A549 treated with Mapracorat at 1 μM for 4 hours (cell line): ENCODE measurements at places on chromosomes 5 and 9. TPM values are rescaled to one million over a fixed set of nuclear protein-coding genes. Genes with fewer than 3 reads are reported as not detected.

The TNC gene
- total RNA-seq = 0.43 to 1.2 TPM (median 0.69 TPM) in 5 replicates

The PTGDS gene
- 0.44 to 0.61 TPM (median 0.47 TPM) in 4 of 5 replicates, not detected in the other for total RNA-seq

The CARTPT gene
- total RNA-seq = not detected in 5 replicates

The NTNG2 gene
- 0.98 to 3.1 TPM (median 2.1 TPM) in 5 replicates for total RNA-seq

The SH3GLB2 gene
- 34.1 to 52.7 TPM (median 51.3 TPM) in 5 replicates for total RNA-seq

The KCNV2 gene
- total RNA-seq = not detected in 5 replicates

The GRIA1 gene
- total RNA-seq = not detected in 5 replicates

The HAPLN1 gene
- not detected in 5 replicates for total RNA-seq

The PRR16 gene
- total RNA-seq = not detected in 5 replicates

The PLAC8L1 gene
- total RNA-seq = not detected in 5 replicates

The SOHLH1 gene
- total RNA-seq = not detected in 5 replicates

The SPATA31E1 gene
- not detected in 5 replicates for total RNA-seq

The NSG2 gene
- total RNA-seq = not detected in 5 replicates

The ATG12 gene
- total RNA-seq = 47.1 to 56.0 TPM (median 49.6 TPM) in 5 replicates

The CTXN3 gene
- total RNA-seq = not detected in 5 replicates

The TUSC1 gene
- total RNA-seq = 3.6 to 7.4 TPM (median 6.7 TPM) in 5 replicates

The ACO1 gene
- total RNA-seq = 26.0 to 28.3 TPM (median 26.9 TPM) in 5 replicates

The ZNF462 gene
- 3.5 to 4.4 TPM (median 4.2 TPM) in 5 replicates for total RNA-seq

The OTULIN gene
- total RNA-seq = 16.4 to 22.7 TPM (median 21.9 TPM) in 5 replicates

The SELENOP gene
- total RNA-seq = 0.15 to 0.28 TPM (median 0.25 TPM) in 3 of 5 replicates, not detected in the others

The SKIC3 gene
- 18.4 to 24.7 TPM (median 22.7 TPM) in 5 replicates for total RNA-seq

The LRRC26 gene
- total RNA-seq = 0.59 to 2.0 TPM (median 1.8 TPM) in 5 replicates

The TXNDC8 gene
- total RNA-seq = not detected in 5 replicates

The SPINK9 gene
- not detected in 5 replicates for total RNA-seq

The BTNL3 gene
- total RNA-seq = not detected in 5 replicates

The SH3PXD2B gene
- total RNA-seq = 16.3 to 19.6 TPM (median 18.4 TPM) in 5 replicates

The SPINK4 gene
- not detected in 5 replicates for total RNA-seq

The MSX2 gene
- 3.2 to 4.6 TPM (median 4.2 TPM) in 5 replicates for total RNA-seq

The CDC25C gene
- 8.2 to 11.9 TPM (median 10.5 TPM) in 5 replicates for total RNA-seq

The ZDHHC11 gene
- total RNA-seq = 12.6 to 20.1 TPM (median 16.3 TPM) in 5 replicates

The PCDHB3 gene
- total RNA-seq = 8.7 TPM in 1 of 5 replicates, not detected in the others

The COL15A1 gene
- total RNA-seq = 0.30 to 0.57 TPM (median 0.53 TPM) in 5 replicates

The RFK gene
- 33.3 to 40.9 TPM (median 37.1 TPM) in 5 replicates for total RNA-seq

The FAM151B gene
- 1.1 to 2.3 TPM (median 1.5 TPM) in 5 replicates for total RNA-seq

The GEMIN5 gene
- 19.8 to 24.3 TPM (median 21.7 TPM) in 5 replicates for total RNA-seq

The PLK2 gene
- 42.5 to 50.1 TPM (median 44.2 TPM) in 5 replicates for total RNA-seq

The CDHR2 gene
- 0.09 to 0.19 TPM (median 0.14 TPM) in 4 of 5 replicates, not detected in the other for total RNA-seq

The RALGDS gene
- 21.9 to 32.7 TPM (median 28.9 TPM) in 5 replicates for total RNA-seq

The SPATA31A3 gene
- total RNA-seq = not detected in 5 replicates

The SLC46A2 gene
- not detected in 5 replicates for total RNA-seq

The PCDHGB2 gene
- total RNA-seq = 0.06 to 0.11 TPM (median 0.07 TPM) in 4 of 5 replicates, not detected in the other

The SCAI gene
- 1.3 to 2.2 TPM (median 1.8 TPM) in 5 replicates for total RNA-seq

The SMIM33 gene
- total RNA-seq = not detected in 5 replicates

The GABRA1 gene
- not detected in 5 replicates for total RNA-seq

The SLC34A1 gene
- not detected in 5 replicates for total RNA-seq

The PCDHGC3 gene
- total RNA-seq = 5.1 to 6.3 TPM (median 5.9 TPM) in 5 replicates

The DMRT3 gene
- not detected in 5 replicates for total RNA-seq

The PDLIM4 gene
- total RNA-seq = 0.27 to 1.1 TPM (median 0.64 TPM) in 5 replicates

The TRPM3 gene
- not detected in 5 replicates for total RNA-seq

The ANKHD1 gene
- total RNA-seq = 46.2 to 52.4 TPM (median 47.8 TPM) in 5 replicates

The STPG3 gene
- not detected in 5 replicates for total RNA-seq

The TMEM252 gene
- not detected in 5 replicates for total RNA-seq
